Kidney (tissue), 22 donors: ENCODE measurements at places on chromosomes 3 and 15. TPM values are rescaled to one million over a fixed set of nuclear protein-coding genes. Genes with fewer than 3 reads are reported as not detected.

- no peak for DNase-seq
These were observed 40.6 kb downstream of the ISL2 start for GRCh38 chr15:76377217-76377616.

DNA sequence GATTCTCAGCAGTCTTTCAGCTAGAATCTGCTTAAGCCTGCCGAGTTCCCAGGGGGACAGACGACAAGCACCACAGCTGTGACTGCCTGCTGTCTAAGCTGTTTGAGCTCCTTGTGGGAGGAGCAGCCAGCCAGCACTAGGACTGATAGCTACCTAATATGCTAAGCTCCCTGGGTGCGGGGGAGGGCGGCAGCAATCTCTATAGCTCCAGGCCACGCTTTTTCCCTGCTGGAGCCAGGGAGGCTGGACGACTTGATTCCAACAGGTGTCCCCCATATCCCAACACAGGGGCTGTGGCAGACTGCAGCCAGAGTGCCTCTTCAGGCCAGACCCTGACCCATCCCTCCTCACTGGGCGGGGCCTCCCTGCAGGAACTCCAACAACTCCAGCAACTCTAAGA lies 134.1 kb upstream of the ARPP21 start:
- peak; percentile 92 for DNase-seq

The TMEM212 gene
- total RNA-seq = not detected

- no peak for DNase-seq
These were observed 26.7 kb downstream of the PGPEP1L start for GRCh38 chr15:98980899-98981228.

DNA sequence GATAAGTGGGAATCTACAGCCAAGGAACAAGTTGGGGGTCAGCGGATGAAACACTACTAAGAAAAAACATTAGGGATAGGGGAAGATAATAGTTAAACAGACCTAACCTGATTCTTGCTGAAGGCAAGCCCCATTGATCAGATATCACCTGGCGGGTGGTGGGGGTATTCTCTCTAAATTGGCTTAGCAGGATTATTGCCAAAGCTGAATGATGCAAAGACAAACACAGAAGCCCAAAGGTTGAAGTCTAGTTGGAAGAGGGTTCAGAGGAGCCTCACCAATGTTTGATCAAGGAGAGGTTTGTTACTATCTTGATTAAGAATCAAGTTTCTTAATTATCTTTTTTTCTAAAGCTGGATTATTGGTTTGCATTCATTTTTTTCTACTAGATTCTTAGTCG lies 371.9 kb upstream of the CNTN4 start:
- no peak for DNase-seq

DNA sequence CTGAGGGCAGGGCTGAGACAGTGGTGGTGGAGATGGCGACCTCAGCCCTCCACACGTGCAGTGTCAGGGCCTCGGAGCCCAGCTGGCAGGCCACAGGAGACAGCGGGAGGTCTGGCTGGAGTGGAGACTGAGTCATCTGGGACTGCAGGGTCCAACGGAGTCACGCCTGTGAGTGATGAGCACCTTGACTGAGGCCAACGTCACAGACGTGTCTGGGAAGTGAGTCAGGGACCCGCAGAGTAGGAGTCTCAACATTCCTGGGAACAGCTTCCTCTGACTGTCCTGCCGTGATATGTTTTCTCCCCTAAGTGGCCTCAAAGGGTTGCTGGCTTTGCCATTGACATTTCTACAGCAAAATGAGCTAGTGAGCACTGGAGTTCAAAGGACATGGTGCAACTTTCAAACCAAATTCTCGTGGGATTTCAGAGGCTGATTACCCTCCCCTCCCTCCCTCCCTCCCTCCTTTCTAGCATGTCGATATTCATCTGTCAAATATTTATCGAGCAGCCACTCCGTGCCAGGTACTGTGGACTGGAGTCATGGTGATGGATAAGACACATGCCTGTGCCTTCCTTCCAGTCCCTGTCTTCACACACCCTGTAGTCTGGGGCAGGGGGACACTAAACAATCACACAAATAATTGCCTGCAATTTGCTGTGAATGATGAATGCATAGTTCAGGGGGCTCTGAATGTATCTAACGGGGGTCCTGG lies 53.3 kb upstream of the AMOTL2 start:
- no peak for DNase-seq

GRCh38 chr15:82044373-82045178 lies 1.2 kb downstream of the MEX3B start:
- DNase-seq = peak; percentile 85

- no peak for DNase-seq
These were observed 65.3 kb downstream of the LRTM1 start for GRCh38 chr3:54862526-54862925.

DNA sequence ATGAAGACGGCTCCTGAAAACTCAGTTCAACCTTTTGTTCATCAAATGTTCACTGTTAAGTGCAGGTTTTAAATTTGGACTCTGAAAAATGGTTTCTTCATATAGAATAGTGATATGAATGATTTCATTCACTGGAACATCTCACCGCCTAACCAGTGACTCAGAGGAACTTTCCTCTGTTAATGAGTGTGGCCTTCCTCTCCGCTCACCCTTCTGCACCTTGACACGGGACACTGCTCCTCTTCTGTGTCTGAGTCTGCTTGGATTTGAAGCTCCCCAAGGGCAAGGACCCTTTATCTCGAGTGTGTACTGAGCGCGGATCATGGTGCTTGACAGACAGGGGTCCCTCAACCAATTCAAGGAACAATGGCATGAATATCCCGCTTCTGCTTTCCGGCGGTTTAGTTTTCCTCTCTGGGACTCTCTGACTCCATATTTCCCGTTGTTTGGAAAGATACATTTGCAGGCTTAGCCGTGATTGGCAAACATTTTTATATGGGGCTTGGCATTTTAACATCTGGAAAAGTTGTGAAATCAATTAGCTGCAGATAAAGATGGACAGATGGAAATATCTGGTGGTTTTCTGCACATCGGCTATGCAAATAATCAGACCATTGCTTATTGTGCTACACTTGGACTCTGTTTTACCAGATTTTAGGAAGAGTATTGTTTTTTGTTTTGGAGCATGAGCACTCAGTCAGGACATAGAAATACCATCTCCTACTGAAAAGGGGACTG lies 20.9 kb downstream of the KBTBD8 start:
- DNase-seq = no peak

The SERPINI2 gene
- total RNA-seq = not detected
